Jurkat, Clone E6-1 (cell line): ENCODE measurements at places on chromosomes 4 and X.

DNA sequence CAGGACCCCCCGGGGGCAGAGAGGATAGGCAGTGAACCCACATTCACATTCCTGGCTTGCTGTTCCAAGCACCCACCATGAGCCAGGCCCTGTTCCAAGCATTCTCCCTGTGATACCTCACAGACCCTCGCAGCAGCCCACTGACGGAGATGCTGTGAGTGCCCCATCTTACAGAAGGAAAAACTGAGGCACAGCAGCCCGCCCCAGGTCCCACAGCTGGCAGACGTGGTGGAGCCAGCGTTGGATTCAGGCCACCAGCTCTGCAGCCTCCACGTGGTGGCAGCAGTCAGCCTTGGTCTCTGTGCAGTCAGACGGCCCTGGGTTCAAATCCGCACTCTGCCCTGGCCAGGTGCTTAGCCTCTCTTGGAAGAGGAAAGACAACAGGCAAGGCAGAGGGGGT lies 16.8 kb downstream of the MAN2B2 start:
- no peak for DNase-seq

GRCh38 chr4:131304686-131305085 lies 1844.4 kb upstream of the PCDH10 start:
- no peak for DNase-seq

- DNase-seq: no peak
Observed at GRCh38 chr4:22941688-22942375, 249.1 kb downstream of the GBA3 start.

DNA sequence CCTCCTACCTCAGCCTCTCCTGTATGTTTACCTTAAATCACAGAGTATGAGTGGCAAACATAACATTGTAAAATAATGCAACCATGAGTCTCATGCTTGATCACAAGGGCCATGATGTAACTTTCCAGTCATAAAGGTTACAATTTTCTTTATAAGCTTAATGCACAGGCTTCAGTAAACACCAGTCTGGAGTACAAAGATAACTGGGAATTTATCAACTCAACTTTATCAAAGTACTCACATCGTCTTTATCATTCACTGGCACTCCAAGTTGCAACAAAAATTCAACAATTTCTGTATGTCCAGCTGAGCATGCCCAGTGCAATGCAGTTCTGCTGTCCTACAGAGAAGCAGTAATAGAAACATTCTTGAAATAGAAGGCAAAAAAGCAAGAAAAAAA lies 2.8 kb downstream of the PSMD10 start:
- no peak for DNase-seq

GRCh38 chr4:14831416-14831815 lies 170.9 kb upstream of the CPEB2 start:
- no peak for DNase-seq

- DNase-seq: no peak
Observed at GRCh38 chrX:21374994-21375707, 933 bp downstream of the CNKSR2 start.

DNA sequence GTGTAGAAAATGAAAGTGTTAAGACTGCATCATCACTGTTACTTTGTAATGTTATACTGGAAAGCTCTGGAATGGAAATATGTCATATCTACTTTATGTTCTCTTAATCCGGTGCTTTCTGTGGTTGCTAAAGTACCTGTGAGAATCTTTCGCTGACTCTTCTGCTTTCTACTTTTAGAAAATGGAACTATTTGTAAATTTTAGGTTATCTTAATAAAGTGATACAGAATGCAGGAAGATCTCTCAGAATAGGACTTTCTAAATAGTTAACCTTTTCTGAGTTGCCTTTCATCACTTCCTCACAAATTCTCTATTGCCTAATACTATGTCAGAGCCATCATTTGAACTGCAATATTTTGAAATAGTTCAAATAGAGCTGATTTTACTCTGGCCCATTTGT lies 69.3 kb downstream of the BMP2K start:
- DNase-seq: no peak

GRCh38 chr4:8539661-8540060 lies 40.5 kb upstream of the GPR78 start:
- DNase-seq: no peak

- no peak for DNase-seq
Observed at GRCh38 chr4:184375027-184375426, 99.3 kb downstream of the IRF2 start.

GRCh38 chrX:70476166-70476933 lies 31.7 kb downstream of the DLG3 start:
- DNase-seq: no peak

DNA sequence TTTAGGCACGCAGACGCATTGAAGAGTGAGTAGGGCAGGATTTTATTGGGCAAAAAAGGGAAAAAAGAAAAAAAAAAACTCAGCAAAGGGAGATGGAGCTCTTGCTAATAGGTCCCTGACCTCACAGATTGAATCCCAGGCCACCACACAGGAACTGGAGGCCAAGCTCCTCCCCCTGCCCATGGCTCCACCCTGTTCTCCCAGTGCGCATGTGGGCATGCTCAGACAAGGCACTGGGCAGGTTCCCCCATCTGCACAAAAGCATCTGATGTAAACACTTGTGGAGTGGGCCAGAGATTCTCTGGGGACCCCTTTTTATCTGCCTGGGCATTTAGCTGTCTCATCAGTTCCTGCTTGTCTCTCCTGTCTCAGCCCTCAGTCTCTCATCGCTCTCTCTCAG lies 9.5 kb downstream of the FRMD7 start:
- DNase-seq: no peak

DNA sequence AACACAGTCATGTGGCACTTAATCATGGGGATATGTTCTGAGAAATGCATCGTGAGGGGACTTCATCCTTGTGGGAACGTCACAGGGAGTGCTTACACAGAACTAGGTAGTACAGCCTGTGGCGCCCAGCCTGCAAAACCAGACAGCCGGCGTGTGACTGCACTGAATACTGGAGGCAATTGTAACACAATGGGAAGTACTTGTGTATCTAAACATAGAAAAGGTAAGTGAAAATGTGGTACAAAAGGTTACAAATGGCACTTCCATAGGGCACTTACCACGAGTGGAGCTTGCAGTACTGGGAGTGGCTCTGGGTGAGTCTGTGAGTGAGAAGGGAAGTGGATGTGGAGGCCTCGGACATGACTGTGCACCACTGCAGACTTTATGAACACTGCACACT lies 5.2 kb downstream of the TLR3 start:
- no peak for DNase-seq

GRCh38 chr4:70299643-70300042 lies 35.1 kb upstream of the CABS1 start:
- DNase-seq: no peak

DNA sequence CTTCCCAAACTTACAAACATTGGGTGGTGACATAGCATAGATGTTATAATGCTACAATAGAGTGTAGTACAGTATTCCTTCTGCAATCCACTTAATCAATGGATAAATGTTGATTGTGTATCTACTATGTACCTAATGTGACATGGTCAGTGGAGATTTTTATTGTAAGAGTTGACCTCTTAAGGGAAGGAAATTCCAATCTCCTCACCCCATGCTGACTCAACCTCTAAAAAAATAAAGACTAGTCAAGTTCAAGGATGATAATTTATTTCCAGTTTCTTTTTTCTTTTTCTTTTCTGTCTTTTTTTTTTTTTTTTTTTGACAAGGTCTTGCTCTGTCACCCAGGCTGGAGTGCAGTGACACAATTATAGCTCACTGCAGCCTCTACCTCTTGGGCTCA lies 206.5 kb upstream of the STS start:
- DNase-seq: no peak

DNA sequence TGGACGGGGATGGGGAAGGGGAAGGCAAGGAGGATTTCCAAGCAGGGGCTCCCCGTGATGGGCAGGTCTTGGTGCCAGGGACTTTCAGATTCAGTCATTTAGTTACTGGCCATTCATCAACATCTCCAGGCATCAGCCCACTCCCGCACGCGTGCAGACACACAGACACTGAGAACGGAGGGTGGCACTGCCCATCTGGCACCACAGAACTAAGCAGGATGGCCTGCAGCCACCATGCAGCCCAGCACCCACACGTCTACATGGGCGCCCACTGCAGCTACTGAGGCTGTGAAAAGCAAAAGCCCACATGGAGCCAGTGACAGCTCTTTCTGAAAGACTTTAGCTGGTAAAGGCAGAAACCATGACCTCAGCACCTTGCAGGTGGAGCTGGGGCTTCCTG lies 176.1 kb upstream of the PSAPL1 start:
- no peak for DNase-seq

DNA sequence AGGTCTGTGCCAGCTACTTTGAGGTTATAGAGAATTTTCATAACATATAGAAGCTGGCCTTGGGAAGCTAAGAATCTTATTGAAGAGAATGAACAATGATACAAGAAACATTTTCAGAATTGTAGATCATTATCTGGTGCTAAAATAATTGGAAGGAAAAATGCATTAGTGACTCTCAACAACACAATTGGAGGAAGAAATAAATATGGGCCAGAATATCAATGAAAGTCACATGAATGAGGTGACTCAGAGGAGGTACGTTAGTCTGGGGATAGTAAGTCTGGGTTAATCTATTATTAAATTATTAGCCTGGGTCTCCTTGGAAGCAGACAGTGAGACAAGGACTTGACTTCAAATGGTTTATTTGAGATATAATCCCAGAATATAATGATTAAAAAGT lies 529.3 kb upstream of the SLIT2 start:
- no peak for DNase-seq

- no peak for DNase-seq
Observed at GRCh38 chr4:154010371-154010770, 221.5 kb upstream of the SFRP2 start.

DNA sequence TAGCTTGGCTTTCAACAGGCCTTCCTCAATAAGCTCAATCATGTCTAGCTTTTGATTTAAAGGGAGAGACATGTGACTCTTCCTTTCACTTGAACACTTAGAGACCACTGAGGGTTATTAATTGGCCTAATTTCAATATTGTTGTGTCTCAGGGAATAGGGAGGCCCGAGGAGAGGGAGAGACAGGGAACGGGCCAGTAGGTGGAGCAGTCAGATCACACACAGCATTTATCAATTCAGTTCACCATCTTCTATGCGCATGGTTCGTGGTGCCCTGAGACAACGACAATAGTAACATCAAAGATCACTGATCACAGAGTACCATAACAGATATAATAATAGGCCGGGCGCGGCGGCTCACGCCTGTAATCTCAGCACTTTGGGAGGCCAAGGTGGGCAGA lies 17.8 kb downstream of the ZNF81 start:
- no peak for DNase-seq

GRCh38 chr4:19227701-19228100 lies 1024.0 kb upstream of the SLIT2 start:
- DNase-seq: no peak

- DNase-seq: no peak
Observed at GRCh38 chrX:34377645-34378044, 245.5 kb upstream of the FAM47A start.

GRCh38 chr4:147160908-147161513 lies 215.3 kb upstream of the TTC29 start:
- peak; percentile 26 for DNase-seq

DNA sequence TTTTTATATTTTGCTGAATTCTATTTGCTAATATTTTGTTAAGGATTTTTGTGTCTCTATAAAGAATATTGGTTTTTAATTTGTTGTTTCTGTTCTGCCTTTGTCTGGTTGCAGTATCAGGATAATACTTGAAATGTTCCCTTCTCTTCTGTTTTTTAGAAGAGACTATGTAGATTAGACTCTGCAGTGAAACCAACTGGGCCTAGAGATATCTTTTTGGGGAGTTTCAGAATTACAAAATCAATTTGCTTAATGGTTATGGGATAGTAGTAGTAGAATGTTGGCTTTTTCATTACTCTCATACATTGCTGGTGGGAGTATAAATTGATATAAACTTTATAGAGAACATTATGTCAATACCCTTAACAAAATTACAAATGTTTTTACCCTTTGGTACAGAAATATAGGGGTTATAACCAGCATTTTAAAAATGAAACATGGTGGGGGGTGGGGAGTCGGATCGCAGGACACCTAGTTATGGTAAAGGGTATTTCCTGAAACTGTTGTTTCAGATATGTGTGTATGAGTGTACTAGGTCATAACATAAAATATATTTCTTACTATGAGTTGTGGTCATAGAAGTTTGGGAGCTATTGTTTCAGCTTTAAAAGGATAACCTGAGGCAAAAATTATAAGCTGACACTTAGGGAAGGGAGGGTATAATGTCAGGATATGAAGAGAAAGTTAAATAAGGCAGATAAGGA lies 29.0 kb downstream of the CLOCK start:
- DNase-seq: no peak

GRCh38 chr4:68906780-68907137 lies 44.8 kb downstream of the UGT2A3 start:
- no peak for DNase-seq

- DNase-seq: no peak
Observed at GRCh38 chrX:13043138-13043537, 1.3 kb downstream of the FAM9C start.

GRCh38 chrX:121146059-121146628 lies 98.7 kb downstream of the GLUD2 start:
- DNase-seq: no peak

DNA sequence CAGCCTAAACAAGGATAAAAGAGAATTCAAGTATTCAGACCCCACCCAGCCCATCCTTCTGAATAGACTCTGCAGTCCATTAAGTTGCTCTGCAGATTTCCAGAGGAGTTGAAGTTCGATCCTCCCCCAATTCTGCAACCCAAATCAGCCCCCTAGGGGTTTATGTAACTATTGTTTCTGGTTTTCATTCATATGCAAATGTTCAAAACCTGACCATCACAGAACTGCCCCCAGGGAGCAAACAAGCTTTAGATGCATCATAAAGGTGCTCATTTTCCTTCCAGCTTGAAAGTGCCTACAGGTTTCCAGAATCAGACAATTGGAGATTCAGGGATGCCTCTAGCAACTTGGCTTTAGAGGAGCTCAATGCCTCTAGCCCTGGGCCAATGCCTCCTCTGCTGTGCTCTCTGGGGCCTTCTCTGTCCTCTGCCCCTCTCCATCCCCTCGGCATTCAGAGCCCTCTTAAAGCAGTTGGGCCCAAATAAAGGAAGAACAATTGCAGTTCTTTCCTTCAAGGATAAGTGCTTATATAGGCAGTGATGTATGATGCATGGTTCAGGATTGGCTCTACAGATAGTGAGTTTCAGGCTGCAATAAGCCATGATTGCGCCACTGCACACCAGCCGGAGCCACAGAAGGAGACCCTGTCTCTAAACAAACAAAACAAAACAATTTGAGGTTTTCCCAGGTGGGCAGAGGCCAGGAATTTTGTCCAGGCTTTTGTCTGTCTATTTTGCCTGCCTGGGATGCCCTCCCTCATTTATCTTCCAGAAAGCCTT lies 23.5 kb upstream of the SPINK2 start:
- DNase-seq: no peak

DNA sequence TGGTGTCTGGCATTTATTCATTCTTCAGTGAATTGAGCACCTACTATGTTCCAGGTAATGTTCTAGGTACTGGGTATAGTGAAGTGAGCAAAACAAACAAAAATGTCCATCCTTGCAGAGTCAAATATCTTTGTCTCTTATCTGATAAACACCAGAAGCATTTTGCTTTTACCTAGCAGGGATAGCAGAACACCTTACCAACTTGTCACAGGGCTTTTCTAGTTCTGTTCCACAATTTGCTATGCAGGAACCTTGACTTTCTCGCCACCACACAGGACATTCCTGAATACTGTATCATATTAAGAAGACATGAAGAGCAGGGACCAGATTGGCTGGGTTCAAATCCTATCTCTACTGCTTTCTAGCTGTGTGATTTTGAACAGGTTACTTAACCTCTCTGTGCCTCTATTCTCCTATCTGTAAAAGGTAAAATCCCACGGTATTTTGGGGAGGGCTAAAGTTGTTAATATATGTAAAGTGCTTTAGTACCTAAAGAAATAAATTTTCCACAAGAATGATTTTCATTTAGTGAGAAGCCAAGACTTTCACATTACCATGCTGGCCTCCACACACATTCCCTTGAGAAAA lies 214.5 kb upstream of the S100G start:
- DNase-seq: no peak
